SW 1271 (cell line): ENCODE measurements at places on chromosomes 7 and 10.

DNA sequence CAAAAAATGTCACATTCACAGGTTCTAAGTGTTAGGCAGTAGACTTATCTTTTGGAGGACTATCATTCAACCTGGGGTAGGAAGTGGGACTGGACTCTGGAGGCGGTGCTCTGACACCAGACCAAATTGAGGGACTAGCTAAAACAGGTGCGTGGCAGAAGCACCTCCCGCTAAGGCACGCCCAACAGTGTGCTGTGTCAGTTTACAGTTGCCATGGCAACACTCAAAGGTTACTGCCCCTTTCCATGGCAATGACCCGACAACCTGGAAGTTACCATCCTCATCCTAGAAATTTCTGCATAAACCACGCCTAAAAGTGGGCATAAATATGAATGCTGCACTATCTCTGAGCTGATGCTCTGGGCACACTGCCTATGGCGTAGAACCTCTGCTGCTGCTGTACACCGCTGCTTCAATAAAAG lies 14.0 kb upstream of the BLNK start:
- DNase-seq = no peak

GRCh38 chr7:55247428-55247827 lies 117.7 kb upstream of the LANCL2 start:
- no peak for DNase-seq

DNA sequence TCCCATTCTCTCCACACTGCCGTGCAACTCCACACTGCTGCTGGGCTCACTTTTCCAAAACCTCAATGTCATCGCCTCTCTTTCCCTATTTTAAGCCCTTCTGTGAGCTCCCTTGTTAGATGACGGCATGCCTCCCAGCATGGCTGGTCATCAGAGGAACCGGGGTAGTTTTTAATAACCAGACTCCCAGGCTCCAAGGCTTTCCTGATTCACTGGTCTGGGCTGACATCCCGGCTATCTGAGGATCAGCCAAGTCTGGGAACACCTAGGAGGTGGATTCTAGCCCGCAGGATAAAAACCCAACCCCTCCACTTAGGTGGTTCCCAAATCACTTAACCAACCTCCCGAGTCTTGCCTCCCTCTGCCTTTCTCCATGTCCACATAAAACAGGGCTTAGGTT lies 295.4 kb upstream of the FZD8 start:
- DNase-seq = no peak

DNA sequence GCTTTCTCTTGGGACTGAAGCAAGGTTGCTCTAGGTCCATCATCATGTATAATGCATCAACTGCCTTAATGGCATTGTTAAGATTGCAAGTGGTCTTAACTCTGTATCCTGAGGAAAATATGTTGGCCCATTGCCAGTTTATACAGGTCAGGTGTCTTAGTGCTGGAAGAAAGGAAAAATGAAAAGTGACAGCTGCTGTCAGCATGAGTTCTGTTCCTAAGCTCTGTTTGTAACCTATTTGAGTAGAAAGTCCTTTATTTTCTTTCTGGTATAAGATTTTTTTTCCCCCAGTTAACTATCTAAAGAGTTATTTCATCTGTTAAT lies 127.2 kb downstream of the SRI start:
- no peak for DNase-seq

GRCh38 chr10:48890888-48891850 lies 48.5 kb downstream of the LRRC18 start:
- DNase-seq = no peak

- DNase-seq = no peak
Measured at GRCh38 chr10:5681930-5682329, 2.7 kb upstream of the TASOR2 start.

DNA sequence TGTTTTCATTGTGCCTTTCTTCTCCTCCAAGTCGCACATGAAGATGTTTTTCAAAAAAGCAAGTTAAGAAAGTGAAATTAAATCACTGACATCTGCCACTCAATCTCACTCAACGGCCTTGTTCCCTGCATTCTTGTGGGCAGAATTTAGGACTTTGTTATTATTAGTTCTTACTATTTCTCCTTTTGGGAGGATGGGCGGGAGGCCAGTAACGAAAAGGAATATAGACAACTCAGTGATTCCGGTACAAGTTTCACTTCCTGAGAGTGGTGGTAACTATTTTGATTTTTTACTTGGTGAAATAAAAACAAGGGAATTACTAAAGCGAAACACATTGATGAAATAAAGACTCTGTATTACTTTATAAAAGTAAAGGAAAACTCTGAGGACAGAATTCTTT lies 231.9 kb upstream of the HABP2 start:
- DNase-seq = no peak

GRCh38 chr10:21173802-21174714 lies 276.9 kb upstream of the NEBL start:
- DNase-seq = no peak

- DNase-seq = no peak
Measured at GRCh38 chr10:119365773-119366599, 158.6 kb downstream of the GRK5 start.

GRCh38 chr7:55028011-55028410 lies 9.2 kb downstream of the EGFR start:
- no peak for DNase-seq

DNA sequence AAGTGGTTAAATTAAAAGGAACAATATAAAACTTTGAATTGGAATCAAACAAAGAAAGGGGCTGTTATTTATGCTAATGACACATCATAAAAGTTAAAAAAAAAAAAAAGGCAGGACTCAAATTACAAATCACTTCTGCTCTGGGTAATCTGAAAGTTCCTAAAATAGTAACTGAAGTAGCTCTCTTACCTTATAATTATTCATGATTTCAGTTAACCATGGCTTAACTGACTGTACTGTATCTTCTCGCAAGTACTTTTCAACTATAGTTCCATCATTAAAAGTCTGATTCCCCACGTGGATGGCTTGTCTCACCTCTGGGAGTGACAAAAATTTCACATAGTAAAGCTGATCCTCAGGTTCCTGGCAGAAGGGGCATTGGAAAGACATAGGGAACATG lies 82.5 kb downstream of the CPVL start:
- no peak for DNase-seq
